ENCODE measurements at places on chromosomes 7 and 10.

- DNase-seq = no peak
Observed at GRCh38 chr7:54837168-54837567, 78.2 kb upstream of the SEC61G start.

DNA sequence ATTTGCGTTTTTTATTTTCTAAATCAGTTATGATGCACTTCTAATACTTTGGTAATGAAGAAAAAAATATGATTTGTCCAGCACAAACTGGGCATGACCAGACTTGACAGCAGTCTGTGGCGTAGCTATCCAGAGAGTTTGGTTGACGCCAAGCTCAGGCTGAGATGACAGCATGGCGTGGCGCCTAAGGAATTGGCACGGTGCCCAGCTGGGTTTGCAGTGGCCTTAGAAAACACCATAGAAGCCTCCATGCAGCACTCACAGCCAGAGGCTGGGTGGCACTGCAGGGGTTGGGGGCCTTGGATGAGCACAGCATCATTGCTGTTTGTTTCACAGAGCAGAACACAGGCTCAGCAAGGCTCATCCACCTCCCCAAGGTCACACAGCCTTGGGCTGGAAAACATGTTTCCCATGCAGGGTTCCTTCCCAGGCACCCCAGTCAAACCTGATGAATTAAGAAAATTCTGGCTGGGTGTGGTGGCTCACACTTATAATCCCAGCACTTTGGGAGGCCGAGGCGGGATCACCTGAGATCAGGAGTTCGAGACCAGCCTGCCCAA is 88.9 kb downstream of the GTF2IRD1 start:
- DNase-seq = no peak

GRCh38 chr10:129647590-129647989 is 180.5 kb downstream of the MGMT start:
- DNase-seq = no peak

DNA sequence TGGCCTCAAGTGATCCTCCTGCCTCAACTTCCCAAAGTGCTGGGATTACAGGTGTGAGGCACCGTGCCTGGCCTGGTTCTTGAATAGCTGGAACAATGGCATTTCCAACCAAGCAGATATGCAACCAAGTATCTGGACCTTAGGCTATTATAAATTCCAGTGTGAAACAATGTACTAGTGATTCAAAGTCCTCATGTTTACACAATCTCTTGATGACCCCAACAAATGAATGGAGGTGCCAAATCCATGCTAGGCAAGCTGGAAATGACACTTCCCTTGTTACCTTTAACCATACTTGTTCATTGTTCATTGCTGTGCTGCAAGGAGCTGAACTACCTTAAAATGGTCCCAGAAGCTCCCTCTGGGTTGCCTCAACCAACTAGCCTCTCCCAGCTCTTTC is 282.2 kb upstream of the KLF14 start:
- no peak for DNase-seq

- no peak for DNase-seq
Observed at GRCh38 chr10:110101464-110102144, 93.8 kb downstream of the ADD3 start.

- DNase-seq = no peak
Observed at GRCh38 chr7:155391414-155391813, 66.5 kb upstream of the EN2 start.

- no peak for DNase-seq
Observed at GRCh38 chr7:81407094-81407493, 362.8 kb downstream of the HGF start.

DNA sequence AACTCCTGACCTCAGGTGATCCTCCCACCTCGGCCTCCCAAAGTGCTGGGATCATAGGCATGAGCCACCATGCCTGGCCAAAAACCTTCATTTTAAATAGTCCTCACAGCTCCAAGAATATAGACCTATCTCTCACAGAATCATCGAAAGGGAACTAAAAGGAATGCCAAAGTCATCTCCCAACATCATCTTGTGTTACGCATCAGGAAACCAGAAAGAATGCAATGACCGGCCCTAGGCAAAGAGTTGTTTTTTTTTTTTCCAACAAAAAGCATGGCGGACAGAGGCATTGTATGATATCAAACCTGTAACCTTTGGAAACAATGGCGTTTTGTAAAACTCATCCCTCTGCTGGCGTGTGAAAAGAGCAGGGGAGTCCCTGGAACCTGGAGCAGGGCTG is 73.2 kb downstream of the FAM107B start:
- DNase-seq = no peak

- DNase-seq = peak; percentile 41
Observed at GRCh38 chr7:37354656-37355131, 94.0 kb downstream of the ELMO1 start.

DNA sequence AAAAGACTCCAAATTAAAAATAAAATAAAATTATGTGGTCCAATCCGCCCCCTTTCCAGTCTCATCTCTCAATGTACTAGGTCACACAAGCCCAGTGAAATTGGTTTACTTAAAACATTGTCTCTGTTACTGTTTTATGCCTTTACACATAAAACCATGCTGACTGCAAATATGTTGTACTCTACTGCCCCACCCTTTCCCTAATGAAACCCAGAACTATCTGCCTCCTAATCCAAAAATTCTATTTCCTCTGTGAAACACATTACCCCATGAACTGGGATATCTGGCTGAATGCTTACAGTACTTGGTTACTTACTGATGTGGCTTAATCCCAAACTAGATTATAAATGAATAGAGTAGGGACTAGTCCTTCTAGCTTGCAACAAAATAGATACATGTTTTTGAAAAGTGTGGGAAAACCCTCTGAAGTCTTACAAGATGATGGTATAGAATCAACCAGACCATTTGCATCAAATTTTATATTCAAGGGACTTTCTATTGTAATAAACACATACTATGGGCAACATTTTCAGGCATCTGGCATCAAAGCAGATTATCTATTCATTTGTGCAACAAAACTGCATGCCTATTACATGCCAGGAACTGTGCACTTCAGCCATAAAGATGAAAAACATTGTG is 10.0 kb upstream of the KMT2E start:
- DNase-seq = no peak

DNA sequence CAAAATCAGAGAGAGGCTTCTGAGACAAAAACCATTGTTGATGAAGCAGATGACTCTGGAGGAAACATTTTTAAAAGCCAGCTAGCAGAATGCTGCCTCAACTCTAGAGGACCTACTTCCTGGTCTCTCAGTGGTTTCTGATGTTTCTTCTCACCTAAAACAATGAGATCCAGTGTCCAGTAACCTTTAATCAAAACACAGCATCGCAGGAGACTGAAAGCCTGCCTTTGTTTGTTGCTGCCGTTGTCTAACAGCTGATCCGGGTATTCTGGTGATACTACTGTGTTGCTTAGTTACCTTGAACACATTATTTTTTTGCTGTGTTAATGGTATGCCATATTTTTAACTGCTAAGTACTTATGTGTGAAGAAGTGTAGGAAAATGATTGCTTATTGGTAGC is 70.9 kb downstream of the WIPF3 start:
- DNase-seq = no peak

- no peak for DNase-seq
Observed at GRCh38 chr10:24952707-24953645, 570 bp upstream of the PRTFDC1 start.

GRCh38 chr10:2938869-2939268 is 128.5 kb upstream of the PFKP start:
- no peak for DNase-seq

DNA sequence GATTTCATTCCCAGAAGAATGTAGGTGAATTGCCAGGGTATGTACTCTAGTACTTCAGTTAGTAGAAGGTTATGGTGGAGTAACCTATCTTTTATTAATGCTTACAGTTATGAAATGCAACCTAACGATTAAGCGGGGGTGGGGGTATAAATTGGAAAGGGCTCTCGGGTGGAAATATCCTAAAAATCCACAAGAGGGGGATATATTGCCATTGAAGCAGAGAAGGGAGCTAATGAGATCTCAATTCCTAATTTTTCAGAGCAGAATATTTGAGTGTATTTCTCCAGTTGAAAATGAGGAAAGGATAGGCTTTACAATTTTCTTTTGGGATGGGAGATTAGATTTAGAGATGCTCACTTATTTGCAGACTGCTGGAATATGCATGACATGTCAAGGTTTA is 90.8 kb downstream of the DNAJB9 start:
- peak; percentile 1 for DNase-seq

- DNase-seq = no peak
Observed at GRCh38 chr10:109308971-109309370, 614.3 kb downstream of the XPNPEP1 start.

GRCh38 chr10:58887474-58887873 is 289.0 kb upstream of the PHYHIPL start:
- DNase-seq = no peak

- no peak for DNase-seq
Observed at GRCh38 chr10:44725404-44725803, 185.7 kb upstream of the TMEM72 start.

DNA sequence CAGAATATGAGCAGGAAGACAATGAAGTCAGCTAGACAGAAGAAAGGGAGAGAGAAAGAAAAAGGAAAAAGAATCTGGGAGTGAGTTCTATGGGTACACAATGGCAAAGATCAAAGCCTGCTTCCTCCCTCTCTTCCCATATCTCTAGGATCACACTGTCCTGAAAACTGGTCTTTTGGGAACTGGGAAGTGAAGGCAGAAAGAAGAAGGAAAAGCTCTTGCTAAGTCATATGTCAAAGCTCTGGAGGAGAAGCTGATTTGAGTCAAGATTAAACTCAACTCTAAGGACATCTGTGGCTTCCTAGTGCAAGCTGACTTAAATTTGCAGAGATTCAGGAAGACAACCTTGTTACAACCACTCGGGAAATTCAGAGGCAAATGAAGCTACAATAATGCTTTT is 147.5 kb downstream of the DOCK4 start:
- DNase-seq = no peak

DNA sequence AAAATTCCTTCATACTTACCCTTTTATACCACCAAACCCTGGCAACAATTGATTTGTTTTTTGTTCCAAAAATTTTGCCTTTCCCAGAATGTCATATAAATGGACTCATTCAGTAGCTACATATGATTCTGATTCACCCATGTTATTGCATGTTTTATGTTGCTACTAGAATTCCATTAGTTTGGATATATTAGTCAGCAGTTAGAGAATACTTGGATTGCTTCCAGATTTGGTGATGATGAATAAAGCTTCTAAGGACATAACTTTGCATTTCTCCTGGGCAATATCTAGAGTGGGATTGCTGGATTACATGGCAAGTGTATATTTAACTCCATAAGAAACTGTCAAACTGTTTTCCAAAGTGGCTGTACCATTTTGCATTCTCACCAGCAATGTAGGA is 806.9 kb downstream of the DNAJB9 start:
- DNase-seq = no peak

- DNase-seq = no peak
Observed at GRCh38 chr7:5694912-5695726, 86.3 kb downstream of the RNF216 start.

DNA sequence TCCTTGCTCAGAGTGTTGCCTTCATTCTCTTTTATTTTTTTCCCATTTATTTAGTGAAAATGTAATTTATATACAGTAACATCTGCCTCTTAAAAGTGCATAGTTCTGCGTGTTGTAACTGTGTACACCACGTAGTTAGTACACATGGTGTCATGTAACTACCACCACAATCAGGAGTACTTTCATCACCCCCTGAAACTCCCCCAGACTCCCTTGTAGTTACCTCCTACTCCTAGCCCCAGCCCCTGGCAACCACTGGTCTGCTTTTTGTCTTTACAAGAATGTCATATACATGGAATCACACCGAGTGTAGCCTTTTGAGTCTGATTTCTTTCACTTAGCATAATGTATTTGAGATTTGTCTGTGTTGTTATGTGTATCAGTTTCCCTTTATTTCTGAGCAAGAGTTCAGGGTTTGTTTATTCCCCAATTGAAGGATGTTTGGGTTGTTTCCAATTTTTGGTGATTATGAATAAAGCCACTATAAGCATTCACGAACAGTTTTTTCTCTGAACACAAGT is 50.6 kb downstream of the GRK5 start:
- DNase-seq = no peak

GRCh38 chr10:55369670-55370420 is 568.8 kb upstream of the PCDH15 start:
- DNase-seq = no peak

DNA sequence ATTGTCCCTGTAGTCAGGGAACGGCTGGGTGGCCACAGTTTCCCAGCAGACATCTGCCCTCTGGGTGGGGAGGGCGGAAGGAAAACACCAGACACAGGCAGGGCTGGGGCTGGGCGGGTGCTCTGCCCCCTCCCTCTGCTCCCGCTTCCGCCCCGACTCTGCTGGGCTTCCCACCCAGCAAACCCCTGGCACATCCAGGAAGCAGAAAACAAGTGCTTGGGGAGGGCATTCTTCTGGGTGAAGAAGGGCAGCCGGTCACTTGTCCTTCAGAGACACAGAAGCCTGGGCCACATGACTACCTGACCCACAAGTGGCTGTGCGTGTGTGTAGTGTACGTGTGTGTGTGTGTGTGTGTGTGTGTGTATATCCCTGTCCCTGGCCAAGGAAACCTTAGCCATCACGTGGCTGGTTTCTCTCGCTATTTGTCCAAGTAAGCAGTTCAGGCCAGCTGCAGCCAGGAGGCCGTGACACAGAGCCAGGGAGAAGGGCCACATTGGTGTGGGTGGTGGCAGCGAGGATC is 77.9 kb downstream of the ZMIZ1 start:
- peak; percentile 28 for DNase-seq

DNA sequence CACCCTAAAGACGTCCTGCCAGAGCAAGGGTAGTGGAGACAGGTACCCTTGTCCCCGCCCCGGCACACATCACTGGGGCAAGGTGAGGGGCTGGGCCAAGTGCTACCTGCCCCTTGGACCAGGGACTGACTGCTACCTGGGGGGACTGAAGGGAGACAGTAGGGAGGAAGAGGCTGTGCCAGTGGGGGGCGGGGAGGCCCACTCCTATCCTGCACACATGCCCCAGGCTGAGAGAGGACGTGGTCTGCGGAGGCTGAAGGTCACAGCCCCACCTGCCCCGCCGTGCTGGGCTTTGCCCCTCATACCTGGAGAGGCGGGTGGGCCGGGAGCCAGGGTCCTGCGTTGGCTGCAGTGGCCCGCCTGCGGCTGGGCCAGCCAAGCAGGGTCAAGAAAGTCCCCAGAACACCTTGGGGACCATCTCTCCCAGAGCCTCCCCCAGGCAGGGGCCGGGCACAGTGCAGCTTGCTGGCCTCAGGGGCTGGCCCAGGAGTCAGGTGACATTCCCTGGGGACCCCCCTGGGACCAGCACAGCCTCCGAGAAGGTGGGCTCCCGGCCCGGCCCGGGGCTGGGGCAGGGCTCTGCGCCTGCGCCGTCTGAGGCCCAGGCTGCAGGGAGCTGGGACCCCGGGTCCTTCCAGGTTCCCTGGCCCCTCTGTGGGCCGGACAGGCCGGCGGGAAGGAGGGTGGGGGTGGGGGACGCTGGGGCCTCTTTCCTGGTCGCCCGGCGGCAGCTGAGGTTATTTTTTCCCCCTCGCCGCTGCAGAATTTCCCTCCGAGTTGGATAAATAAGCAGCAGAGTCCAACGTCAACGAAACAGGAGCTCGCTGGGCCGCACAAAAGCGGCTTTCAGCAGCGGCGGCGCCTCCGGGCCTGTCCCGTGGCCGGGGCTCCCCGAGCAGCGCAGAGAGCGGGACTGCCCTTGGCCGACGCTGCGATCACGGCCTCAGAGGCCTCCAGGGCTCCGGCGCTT is 9.8 kb upstream of the FZD9 start:
- peak; percentile 12 for DNase-seq
